Right atrium auricular region (tissue), 2 donors: ENCODE measurements at places on chromosomes 3 and 15. TPM values are rescaled to one million over a fixed set of nuclear protein-coding genes. Genes with fewer than 3 reads are reported as not detected.

TUSC7 gene
- not detected for total RNA-seq

GTF2E1 gene
- 9.6 TPM for total RNA-seq

COMMD4 gene
- total RNA-seq, result 52.4 TPM

SLC51A gene
- not detected for total RNA-seq

ACSBG1 gene
- total RNA-seq, result not detected

DNASE1L3 gene
- 1.5 TPM for total RNA-seq

PLA2G4E gene
- not detected for total RNA-seq

AHSG gene
- not detected for total RNA-seq

GOLGA6L6 gene
- not detected for total RNA-seq

BCL2A1 gene
- 3.1 TPM for total RNA-seq

KY gene
- total RNA-seq, result 0.59 TPM

DNA sequence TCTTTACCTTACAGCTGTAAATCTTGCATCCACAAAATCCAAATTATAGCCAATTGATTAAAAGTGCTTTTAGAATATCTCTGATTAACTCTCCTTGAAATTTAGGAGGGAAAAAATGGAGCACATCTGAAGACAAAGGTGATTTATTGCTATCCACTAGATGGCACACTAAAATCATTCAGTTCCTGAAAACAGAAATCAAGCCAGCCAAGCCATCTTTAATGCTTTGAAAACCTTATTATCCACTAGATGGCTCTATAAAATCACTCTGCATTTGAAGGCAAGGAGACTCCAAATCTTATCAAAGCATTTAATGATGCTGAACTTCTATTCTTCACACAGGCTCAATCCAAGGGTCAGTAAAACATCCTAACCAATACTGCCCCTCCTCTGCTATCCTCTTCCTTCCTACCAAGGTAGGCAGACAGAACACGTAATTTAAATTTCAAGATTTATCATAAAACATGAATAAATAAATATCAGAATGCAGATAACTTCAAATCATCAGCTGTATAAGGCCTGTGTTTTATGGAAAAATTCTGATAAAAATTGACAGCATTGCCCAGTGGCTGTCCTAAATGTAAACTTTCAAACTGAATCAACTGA is 48.4 kb downstream of the GOLIM4 start:
- no peak for DNase-seq

DNA sequence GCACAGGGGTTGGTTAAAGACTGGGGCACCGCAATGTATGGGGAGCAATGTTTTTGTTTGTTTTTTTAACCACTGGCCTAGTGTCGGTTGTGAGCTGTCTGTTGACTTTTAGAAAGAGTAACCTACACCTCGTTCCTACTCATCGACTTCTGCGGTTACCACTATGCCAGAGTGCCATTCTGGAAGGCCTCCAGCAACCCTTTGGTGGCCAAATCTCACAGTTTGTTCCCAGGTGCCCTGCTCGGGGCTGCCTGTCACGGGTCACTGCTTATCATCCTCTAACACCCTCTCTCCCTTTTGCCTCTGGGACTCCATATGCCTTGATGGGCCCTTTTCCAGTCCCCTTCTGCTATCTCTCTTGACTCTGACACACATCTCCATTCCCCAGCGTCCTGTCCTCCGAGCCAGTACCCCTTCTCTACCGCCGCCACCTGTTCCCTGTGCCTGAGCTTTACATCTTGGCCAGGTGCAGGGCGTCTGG is 290.4 kb upstream of the C2CD4B start:
- no peak for DNase-seq

- no peak for DNase-seq
Measured at GRCh38 chr15:83285979-83286553, 1.6 kb upstream of the BNC1 start.

GRCh38 chr15:30990036-30990435 is 1.4 kb downstream of the MTMR10 start:
- DNase-seq, result no peak

DNA sequence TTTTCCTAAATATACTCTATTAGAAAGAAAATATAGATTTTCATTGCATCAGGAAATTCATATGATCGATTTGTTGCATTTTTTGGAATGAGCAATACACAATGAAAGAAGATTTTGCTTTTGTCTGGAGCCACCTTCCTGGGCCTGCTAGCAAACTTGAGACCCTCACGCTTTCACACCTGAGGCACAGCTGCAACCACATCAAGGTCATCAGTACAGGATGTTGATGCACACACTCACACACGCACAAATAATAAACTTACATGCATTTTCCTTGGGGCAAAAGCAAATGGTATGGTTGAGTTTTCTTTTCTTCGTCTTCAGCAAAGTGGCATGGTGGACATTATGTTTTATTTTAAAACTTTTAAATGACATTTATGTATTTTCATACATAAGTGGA is 64.8 kb upstream of the SATB1 start:
- DNase-seq, result no peak

DNA sequence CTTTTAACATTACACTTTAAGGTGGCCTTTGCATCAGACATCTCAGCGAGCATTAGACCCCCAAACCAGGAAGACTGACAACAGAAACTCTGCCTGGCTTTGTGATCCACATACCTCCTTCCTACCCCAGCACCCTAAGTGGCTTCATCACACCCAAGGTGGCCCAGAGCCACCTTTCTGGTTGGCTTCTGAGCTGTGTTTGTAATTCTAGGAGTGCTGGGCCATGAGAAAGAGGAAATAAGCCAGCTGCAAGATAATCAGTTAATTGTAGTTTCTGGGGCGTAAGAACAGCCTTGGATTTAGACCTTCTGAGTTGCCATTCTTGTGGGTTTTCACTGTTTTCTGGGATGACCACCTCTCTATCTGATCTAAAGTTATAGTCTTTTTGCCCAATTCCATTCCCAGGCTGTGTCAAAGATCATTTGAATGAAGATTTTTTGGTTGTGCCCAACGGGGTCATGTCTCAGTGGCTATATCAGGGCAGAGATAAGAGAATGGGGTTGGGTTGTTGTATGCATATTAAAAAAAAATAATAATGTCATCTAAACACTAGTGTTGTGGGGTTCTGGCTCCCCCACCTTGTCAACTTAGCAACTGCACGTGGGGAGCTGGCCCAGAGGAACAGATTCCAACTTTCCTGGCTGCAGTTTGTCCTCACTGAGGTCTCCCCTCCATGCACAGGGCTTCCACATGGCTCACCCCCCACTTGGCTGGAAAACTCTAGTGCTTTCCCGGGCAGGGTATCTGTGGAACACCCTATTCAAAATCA is 234.8 kb upstream of the WNT5A start:
- no peak for DNase-seq

- no peak for DNase-seq
Measured at GRCh38 chr15:71128939-71129562, 13.8 kb downstream of the THSD4 start.

DNA sequence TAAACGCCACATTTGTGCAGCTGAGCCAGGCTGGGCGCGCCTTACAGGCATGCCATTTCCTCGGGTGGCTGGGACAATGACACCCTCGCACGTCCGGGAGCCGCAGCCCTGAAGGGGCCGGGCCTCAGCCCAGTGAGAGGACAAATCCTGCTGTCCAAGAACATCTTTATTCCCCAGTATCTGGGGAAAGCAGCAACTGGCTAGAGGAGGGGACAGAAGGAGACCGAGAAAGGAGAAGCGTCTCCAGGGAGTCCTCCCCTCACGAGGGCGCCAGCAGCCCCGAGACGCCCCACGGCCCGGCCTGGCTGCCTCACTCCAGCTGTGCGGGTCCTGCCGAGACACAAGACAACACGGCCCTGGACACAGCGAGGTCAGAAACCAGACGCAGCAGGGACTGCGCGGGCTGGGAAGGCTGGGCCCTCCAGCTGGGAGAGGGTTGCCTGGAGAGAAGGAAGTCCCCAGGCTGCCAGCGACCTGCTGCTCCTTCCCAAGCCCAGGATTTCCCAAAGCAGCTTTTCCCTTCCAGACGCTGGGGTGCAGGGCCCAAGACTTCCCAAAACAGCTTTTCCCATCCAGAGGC is 130.2 kb downstream of the CHSY1 start:
- peak; percentile 81 for DNase-seq

- DNase-seq, result no peak
Measured at GRCh38 chr3:2468816-2469215, 370.1 kb downstream of the CNTN4 start.

DNA sequence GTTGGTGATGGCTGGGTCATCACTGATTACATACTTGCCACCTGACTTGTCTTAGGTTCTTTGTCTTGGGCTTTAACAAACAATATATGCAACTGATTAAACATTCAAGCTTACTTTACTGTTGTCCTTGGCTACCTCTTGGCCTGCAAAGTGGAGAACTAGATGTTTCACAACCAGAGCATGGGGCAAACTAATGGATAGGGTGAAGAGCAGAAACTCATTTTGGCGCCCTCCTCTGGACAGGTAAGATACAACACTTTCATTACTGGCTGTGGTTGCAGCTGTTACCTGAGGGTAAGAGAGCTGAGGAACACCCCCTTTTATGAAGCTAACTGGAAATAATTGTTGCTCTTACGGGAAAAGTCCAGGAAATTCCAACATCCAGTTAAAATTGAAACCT is 262.1 kb downstream of the NAALADL2 start:
- no peak for DNase-seq

DNA sequence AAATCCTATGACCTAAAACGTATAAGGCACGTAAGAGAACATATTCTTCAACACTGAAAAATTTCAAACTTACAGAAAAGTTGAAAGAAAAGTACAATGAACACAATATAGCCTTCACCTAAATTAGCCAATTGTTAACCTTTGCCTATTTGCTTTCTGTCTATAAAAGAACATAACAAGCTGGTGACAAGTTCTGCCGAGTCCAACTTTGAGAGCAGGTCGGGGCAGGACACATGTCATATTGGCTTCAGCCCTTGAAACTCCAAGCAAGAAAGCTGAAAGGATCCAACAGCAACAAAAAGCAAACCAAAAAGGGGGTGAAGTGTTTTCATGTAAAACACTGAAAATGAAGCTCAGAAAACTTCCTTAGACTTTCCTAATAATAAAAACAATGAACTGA is 59.1 kb downstream of the TBC1D2B start:
- no peak for DNase-seq

DNA sequence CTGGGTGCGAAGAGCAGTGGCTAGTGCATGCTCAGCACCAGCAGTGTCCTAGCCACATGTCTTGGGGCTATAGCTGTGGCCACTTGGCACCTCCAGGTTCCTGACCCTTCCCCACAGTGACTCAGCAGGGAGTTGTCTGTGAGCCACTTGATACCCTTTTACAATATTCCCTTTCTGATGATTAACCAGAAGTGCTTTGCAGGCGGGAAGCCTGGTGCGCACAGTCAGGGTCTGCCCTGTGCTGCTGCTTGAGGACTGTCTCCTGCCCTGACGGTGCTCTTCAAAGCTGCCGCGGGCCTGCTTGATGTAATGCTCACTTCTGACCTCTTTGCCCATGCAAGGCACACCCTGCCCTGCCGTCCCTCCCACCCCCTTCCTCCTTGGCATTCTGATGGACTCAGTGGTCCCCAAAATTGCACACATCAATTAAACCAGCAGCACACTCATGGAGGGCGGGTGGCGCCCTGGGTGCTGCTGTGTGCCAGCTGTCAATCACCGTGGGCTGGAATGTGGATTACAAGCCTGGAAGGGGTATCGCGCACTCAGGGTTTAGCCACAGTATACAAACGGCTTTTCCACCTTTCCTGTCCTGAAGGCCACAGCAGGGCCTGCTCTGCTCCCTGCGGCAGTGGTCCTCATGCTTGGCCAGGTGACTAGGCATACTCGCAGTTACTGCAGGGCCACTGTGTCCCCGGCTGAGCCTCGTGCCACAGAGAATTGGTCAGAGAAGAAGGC is 40.9 kb upstream of the PCSK6 start:
- DNase-seq, result peak; percentile 28

DNA sequence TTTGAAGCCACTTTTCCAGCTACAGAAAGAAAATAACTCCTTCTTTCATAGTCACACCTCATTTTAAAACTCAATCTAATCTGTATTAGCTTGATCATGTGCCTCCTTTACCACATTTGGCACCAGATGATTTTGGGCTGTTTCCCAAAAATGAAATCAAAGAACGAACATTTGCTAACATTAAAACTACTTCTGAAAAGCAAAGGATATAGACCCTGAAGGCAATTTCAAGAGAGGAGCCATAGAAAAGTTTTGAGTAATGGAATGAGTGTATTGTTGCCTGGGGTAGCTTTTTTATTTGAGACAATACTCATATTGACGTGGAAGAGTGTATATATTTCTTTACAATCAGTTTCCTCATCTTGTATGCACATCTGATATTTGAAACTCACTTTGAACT is 152.8 kb upstream of the TBL1XR1 start:
- DNase-seq, result no peak

DNA sequence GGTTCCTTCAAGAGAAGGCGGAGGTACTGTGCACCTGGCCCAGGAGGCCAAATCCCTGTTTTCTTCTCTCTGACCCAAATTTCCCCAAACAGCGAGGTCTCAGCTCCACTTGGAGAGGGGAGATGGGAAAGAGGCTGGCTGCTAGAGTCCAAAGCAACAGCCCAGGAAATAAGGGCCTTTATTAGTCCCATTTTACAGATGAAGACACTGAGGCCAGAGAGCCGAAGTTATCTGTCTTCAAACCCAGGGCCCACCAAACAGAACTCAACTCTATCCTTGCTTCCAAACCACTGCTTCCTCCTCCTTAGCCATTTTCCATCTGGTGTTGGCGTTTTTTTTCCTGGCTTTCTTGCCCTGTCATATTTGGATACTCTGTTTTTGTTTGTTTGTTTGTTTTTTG is 22.0 kb upstream of the FLNB start:
- DNase-seq, result no peak

DNA sequence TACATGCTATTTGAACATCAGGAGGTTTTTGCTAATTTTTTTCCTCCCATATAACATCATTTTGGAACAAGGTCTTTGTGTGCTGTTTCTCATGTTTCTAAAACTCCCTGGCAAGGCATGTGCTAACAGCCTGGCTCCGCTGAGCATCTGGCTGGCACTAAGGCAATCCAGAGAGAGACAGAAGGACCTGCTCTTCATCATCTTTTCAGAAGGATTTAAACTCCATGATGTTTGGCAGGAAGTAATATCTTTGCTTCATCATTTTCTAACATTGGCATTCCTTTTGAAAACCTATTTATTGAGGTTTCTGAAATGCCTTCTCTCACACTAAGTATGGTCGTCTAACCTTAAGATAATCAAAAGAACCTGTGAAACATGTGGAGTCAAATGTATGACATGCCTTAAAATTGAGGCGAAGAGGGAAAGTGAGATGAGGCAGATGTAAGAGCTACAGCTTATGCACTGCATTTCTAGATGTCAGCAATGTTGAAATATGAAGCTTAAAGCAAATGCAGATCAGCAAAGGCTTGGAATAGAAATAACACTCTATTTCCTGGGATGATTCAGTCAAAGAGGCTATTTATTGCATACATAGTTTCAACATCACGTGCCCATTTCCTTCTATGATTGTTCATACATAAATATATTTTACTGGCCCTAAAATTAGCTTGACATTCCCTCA is 592.0 kb downstream of the ZNF385D start:
- DNase-seq, result no peak

DNA sequence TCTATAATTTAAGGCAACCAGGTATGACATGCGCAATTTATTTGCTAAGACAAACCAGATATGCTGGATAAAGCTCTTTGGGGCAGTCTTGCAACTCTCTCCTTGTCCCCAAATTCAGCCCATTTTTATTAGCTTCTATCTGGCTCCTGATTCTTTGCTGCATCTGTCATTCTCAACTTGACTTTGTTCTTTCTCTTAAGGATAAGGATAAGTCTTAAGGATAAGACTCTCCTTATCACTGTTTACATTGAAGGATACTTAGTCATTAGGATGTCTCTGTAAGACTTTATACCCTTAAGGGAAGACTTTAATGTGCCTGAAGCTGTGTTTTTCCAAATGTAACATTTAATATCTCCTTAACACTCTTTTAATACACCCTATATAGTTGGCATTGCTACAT is 49.2 kb downstream of the ALCAM start:
- DNase-seq, result no peak

- DNase-seq, result no peak
Measured at GRCh38 chr15:80816936-80817335, 37.8 kb downstream of the CEMIP start.
